ENCODE measurements at places on chromosomes 6 and 20. TPM values are rescaled to one million over a fixed set of nuclear protein-coding genes. Genes with fewer than 3 reads are reported as not detected.

The RPS18 gene
- 2,418 TPM for total RNA-seq

The ZFP57 gene
- 2.5 TPM for total RNA-seq

The GLP1R gene
- not detected for total RNA-seq

The DNAH8 gene
- total RNA-seq, result 0.07 TPM

The COL9A3 gene
- 0.29 TPM for total RNA-seq

The IMPG1 gene
- not detected for total RNA-seq

Measured in thoracic aorta endothelial cell (primary cell).